ENCODE measurements at places on chromosomes 3 and 15.
A peak's percentile ranks its signal among the peaks of the same experiment; 100 is the strongest.

DNA sequence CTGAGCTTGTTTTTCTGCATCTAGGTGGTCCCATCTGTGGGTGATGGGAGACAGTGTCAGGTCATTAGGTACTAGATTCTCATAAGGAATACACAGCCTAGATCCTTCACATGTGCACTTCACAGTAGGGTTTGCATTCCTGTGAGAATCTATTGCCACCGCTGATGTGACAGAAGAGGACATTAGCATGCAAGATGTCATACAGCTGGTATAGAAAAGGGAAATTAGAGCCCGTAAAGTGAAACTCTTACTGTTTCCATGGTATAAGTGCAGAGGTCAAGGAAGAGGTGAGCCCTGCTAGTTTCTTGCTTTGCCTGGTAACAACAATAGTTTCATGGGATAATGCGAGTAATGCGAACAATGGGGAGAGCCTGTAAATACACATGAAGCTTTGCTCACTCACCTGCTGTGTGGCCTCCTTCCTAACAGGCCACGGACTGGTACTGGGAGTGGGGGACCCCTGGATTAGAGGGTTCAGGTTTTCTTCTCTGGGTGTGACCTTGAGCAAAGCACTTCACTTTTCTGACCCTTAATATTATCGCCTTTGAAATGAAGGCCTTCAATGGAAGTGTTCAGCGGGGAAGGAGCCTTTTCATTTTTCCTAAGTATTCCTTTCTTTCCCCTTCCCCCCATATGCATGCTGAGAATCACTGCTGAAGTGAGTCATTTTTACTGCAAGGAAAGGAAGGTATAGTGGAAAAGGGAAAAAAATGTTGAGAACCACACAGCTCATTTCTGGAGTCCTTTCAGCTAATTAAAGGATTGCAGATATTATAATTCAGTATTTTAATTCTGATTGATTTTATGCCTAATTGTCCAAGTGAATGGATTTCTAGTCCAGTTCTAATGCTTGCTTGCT, 286.4 kb downstream of the UBE2E2 start:
- no peak for DNase-seq

DNA sequence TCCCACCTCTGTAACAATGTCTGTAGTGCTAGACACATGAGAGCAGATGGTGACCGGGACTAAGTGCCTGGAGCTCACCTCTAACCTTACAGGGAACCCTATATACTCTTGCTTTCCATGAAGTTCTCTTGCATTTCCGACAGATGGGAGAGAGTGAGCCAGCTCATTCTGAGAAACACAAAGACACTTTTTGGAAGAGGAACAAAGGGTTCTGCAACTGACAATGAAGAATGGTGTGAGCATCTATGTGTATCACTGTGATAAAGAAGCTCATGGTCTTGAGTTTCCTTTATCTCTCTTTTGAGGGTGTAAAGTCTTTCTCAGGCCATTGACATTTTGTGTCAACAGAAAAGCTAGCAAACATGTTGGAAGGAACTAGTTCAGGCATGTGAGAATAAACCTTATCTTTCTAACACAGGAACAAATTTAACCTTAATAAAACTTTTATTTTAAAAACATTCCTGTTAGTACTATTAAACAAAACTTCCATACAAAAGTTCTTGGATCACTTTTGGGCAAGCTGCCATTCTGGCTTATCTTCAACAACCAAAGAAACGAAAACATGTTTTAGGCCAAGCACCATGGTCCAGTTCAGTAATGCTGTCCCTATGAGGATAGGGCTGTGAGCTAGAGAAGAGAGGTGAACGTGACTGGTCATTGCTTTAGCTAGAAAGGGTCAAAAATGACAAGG, 142.7 kb downstream of the THRB start:
- DNase-seq, result peak; percentile 69

DNA sequence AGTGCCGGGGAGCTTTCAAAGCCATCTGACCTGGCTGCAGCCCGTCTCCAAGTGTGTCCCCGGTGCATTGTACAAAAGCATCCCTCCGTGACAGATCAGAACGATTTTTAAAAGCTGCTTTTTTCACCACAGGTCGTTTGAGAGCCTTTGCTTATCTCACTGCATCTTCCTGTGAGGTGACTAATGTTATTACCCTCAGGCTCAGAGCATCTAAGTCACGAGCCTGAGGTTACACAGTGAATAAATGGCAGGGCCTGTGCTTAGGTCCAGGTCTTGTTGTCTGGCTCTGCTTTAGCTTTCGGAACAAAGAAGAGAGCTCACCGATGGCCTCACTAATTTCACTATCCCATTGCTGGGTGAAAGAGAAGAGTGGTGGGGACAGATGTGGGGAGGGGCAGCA, 83.3 kb downstream of the SEC22A start:
- DNase-seq, result no peak

- DNase-seq, result no peak
Observed at GRCh38 chr3:43581343-43581742, 40.5 kb downstream of the ANO10 start.

DNA sequence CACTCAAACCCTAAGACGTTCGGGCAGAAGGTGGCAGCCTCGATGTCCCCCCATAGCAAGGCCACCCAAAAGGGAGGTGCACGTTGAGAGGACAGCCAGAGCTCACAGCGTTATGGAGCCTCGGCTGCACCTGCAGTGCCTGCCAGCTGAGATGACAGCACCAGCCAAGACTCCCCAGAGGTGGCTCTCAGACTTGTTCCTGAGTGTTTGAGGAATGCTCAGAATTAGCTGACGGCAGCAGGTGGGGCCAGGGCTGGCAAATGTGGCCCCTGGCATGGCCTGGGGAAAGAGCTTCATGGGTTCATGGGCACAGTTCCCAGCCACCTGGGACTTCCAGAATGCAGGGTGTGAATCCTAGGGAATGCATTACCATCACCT, 177.8 kb downstream of the KLF13 start:
- DNase-seq, result no peak

GRCh38 chr3:182142928-182143327, 431.2 kb downstream of the SOX2 start:
- no peak for DNase-seq

DNA sequence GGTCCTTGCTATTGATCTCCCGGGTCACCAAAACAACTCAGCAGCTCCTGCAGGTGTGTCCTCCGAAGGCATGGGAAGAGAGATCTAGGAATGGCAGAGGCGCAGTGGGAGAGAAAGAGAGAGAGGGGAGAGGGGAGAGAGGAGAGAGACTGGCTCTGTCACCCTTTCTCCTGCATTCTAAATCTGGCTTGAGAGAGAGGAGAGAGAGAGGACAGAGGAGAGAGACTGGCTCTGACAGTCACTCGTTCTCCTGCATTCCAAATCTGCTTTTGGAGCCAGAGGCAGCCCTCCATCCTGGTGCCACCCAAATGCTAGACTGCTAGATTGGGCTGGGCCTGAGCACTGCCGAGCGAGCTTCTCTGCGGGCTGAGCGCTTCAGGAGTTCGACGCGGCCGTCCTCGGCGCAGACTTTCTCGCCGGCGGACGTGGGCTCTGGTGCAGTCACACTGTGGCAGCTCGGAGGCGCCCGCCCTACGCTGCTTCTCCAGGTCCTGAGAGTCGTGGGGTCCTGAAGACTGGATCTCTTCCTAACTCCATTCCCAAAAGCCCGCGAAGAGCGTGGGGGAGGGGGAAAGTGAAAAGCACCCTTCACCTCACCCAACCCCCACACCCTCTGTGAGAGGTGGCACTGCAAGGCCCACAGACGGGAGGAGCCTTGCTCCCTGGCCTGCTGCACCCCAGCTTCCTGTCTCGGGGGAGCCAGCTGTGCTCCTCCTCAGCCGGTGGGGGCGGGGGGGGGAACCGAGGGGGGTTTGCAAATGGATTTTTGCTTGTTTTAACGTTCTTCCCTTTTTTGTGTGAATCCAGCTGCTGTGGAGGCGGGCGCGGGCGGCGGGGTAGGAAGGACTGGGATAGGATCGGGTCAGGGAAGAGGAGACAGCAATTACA, 222.3 kb downstream of the MEIS2 start:
- peak; percentile 30 for DNase-seq

- no peak for DNase-seq
Observed at GRCh38 chr3:102415553-102415952, 19.3 kb upstream of the ZPLD1 start.

DNA sequence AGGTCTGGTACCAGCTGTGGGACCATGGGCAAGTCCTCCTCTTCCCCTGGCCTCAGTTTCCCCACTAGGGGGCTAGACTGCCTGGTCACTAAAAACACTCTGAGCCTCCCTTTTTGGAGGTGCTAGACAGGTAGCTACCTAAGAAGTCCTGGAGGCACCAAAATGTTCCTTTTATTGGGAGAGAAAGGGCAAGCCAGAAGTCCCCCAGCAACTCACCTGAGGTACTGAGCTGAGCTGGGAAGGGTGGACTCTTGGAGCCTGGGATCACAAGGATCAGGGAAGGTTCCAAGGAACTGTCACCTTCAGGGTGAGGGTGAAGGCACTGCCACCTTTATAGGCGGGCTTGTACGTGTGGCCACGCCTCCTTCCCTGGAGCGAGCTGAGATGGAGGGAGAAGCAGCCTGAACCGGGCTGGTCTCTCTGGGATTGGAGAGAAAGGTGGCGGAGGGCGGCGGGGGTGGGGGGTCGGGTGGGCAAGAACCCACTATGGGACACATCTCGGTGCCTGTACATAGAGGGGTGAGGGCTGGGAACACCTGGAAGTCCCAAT, at the start of gene CYP1A1:
Gene CYP1A1 (minus strand): TSS at position 304 of the 550 bp plus-strand sequence. CDS start 2,431 bp downstream, outside the sequence.
- DNase-seq, result peak; percentile 61

- DNase-seq, result no peak
Observed at GRCh38 chr3:72549761-72550581, 298.3 kb downstream of the SHQ1 start.

- DNase-seq, result no peak
Observed at GRCh38 chr3:30495172-30496065, 111.0 kb upstream of the TGFBR2 start.

GRCh38 chr15:51202783-51203182, 108.1 kb upstream of the TNFAIP8L3 start:
- DNase-seq, result no peak

GRCh38 chr3:62843508-62843907, 31.7 kb downstream of the CADPS start:
- no peak for DNase-seq

DNA sequence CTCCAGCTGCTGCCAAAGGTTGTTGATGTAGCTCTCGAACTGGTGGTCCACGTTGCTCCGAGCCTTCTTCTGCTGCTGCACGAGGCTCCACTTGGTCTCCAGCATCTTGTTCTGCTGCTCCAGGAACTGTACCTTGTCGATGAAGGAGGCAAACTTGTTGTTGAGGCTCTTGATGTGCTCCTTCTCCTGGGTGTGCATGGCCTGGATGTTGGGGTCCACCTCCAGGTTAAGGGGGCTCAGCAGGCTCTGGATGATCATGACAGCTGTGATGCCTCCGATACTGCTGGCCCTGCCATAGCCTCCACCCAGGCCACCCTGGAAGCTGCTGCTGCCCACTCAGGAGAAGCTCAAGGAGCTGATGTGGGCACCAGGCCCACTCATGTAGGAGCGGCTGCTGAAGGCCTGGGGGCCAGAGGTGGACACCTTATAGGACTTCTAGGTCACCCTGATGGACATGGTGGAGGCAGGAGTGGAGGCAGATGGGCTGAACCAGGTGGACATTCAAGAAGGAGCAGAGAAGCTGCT, 14.9 kb upstream of the PSTPIP1 start:
- no peak for DNase-seq

- peak; percentile 56 for DNase-seq
Observed at GRCh38 chr3:140736863-140737460, 59.1 kb downstream of the TRIM42 start.

- no peak for DNase-seq
Observed at GRCh38 chr3:31777092-31777491, 204.0 kb downstream of the OSBPL10 start.

- DNase-seq, result no peak
Observed at GRCh38 chr3:136621628-136622027, 130.6 kb downstream of the STAG1 start.

DNA sequence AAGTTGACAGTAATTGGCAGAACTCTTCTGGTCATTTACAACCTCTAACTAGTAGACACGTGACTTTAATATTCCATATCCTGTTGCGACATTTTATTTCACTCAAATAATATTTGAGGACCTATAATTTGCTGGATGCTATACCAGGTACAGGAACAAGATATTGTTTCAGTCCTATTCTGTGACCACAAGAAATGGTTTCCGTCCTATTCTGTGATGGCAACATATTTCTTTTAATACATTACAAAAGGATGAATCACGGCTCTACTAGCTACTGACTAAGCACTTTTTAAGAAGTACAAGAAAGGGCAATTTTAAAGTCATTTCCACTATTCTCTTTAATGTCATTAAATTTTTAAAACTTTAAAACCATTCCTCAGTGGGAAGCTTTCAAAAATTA, 400.2 kb downstream of the CNTN3 start:
- no peak for DNase-seq

GRCh38 chr3:120572027-120572426, 24.1 kb upstream of the NDUFB4 start:
- DNase-seq, result no peak
